HCT116 (cell line): ENCODE measurements at places on chromosomes 4 and X.

GRCh38 chr4:107757283-107757682, 37.2 kb upstream of the PAPSS1 start:
- DNase-seq, result no peak

DNA sequence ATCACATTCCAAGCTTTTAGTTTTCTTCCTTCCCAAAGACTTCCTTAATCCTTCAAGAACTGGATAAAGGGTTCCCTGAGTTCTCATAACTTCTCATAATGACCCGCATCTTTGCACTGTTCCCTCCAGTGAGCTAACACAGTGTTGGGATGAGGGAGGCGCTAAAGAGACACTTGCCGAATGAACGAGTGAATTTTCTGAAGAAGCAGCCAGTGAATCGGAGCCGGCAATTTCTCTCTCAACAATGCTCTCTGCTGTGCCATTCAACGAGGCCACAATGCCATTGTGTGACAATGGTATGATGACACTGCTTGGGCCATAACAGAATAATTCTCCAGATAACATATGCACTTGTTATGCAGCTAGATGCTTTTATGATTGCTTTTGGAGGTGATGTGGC, 51.4 kb upstream of the ZFP42 start:
- no peak for DNase-seq

- no peak for DNase-seq
Observed at GRCh38 chrX:19760345-19760744, 127.1 kb downstream of the SH3KBP1 start.

DNA sequence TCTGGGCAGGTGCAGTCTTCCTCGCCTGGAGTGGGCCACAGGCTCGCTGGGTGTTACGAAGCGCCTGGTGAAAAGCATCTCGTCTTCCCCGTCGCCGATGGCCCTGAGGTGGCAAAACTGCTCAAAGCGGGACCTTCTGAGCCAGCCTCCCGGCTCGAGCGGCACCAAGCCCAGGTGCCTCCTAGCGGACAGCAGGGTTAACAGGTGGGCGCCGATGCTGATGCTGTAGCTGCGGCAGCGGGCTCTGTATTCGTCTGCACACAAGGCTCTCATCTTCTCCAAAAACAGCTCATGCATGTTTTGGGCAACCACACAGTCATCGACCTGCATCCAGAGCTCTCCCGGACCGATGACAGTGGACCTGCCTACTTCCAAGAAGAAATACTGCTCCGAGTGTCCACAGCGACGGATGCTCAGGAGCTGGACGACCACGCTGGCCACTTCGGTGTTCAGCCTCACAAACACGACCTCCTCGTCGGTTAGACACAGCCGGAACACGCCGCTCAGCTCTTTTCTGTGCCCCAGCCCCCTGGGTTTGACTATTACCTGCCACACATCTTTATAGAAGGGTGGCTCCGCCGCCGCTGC, 1.2 kb downstream of the IRS4 start:
- no peak for DNase-seq

DNA sequence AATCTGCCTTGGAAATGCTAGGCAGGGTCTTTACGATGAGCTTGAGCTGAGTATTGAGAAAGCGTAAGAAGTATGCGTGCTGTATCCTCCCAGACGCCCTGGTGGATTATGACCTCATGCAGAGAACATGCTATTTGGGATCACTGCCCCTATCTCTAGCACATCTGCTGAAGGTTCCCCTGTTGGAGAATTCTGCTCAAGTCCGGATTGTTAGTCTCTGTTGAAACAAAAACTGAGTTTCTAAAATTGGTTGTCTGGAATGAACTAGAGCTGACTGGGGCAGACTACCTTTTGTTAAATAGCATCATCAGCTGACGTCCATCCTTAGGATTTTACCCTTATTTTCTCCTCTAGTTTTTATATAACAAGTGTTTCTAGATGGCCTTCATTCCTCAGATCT, 7.5 kb downstream of the FHDC1 start:
- no peak for DNase-seq

- no peak for DNase-seq
Observed at GRCh38 chr4:151561551-151562256, 152.7 kb downstream of the FHIP1A start.

DNA sequence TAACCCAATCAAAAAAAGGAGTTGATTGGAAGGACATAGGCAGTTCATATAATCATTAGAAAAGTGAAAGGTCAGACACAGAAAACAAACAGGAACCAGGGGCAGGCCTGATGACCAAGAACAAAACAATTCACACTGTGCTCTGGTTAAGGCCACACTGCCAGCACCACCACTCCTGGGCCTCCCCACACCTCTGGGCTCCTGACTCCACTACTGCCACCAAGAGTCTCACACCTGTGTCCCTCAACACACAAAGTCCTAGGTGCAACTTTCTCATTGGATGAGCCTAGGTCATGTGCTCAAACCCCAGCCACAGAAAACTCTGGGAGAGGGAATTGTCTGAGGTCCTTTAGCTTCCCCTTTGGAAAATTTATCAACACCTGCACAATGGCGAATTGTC, 11.1 kb upstream of the FAM9C start:
- no peak for DNase-seq

- DNase-seq, result no peak
Observed at GRCh38 chr4:113564493-113564892, 197.0 kb downstream of the CAMK2D start.

DNA sequence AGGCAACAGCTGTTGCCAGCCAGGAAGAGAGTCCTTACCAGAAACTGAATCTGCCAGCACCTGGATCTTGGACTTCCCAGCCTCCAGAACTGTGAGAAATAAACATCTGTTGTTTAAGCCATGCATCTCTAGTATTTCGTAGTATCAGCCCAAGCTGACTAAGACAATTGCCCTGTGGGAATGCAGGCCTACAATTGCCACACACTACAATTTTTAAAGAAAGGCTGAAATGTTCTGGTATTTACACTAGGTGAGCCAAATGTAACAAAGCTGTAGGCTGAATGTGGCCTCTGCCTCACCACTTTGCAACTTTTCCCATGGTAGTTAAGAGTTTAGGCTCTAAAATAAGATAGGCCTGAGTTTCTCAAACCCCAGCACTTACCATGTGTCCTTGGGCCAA, 59.1 kb downstream of the SPATA18 start:
- DNase-seq, result no peak

- DNase-seq, result no peak
Observed at GRCh38 chr4:71470524-71470923, 131.7 kb downstream of the SLC4A4 start.

- no peak for DNase-seq
Observed at GRCh38 chr4:186307497-186307896, 41.5 kb downstream of the F11 start.

DNA sequence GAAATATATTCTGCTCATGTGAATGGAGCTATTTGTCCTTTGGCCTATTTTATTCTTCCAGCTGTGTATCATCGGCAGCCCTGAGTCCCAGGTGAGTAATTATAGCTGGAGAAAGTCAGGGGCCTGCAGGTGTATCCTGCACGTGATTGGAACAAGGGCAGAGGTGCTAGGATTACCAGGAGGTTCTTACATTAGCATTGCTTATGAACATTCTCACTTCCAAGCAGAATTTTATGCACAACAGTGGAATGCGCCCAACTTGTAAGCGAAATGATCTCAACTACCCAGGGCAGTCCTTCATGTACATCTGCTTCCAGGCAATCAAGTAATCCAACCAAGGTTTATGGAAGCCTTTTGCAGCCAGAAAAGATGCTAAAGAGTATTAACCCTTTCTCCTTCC, 68.9 kb upstream of the NRK start:
- no peak for DNase-seq

DNA sequence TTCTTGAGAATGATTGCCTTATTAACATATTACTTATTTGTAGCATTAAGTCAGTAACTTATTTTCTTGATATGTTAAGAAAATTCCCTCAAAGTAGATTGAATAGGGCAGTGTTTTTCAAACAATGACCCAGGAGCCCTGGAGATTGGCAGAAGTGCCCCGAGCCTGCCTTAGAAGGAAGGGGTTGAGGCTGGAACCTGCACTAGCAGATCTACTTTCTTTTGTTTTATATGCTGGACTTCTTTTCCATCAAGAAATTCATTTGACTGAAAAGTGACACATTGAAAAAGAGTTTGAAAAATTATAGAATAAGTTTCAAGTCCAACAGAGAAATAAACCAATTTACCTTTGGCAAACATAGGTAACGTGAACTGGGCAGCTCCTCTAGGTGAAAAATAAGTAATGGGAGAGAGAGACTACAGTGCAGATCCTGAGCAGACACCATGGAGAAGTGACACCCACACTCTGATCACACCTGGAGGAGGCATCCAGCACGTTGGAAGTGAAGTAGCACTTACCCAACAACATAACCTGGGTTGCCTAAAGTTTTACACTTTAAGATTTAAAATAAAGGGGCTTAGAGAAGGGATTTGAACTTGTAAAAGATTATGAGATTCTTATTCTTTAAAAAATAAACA, 18.6 kb downstream of the ARSJ start:
- DNase-seq, result no peak

DNA sequence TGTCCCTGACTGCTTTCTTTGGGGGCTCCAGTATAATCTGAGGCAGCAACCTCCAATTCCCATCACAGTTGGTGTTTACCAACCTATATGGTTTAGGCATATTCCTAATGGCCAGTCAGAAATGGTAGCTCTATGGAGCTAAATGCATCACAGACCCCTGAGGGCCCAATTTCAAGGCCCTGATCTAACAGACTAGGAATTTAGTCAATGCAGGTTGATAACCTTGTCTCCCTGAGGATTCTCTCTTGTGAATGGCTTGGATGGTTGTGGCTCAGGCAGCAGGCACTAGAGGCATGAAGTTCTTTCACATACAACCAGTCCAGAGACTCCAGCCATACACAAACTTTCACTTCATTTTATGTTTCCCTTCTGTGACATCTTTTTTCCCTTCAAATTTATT, 59.4 kb downstream of the TMPRSS11F start:
- no peak for DNase-seq

- no peak for DNase-seq
Observed at GRCh38 chr4:121692261-121692660, 4.5 kb downstream of the ANXA5 start.

GRCh38 chr4:107689912-107690587, 30.0 kb downstream of the PAPSS1 start:
- peak; percentile 60 for DNase-seq

DNA sequence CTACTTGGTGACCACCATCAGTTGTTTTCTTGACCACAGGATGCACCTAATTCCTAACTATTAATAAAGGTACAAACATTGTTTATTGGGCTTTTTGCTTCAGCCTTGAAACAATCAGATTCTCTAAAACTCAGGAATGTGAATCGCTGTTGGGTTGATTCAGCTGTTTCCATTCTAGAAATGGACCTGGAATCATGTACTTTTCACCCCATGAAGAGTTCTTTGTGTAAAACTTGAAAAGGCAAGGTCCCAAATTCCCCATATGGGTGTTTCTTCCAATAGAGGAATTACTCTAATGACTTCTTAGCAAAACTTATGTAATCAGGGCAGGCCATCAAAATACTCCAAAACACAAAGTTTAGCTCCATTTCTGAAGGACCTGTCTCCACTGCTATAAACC, 7.4 kb downstream of the AFAP1 start:
- DNase-seq, result no peak

DNA sequence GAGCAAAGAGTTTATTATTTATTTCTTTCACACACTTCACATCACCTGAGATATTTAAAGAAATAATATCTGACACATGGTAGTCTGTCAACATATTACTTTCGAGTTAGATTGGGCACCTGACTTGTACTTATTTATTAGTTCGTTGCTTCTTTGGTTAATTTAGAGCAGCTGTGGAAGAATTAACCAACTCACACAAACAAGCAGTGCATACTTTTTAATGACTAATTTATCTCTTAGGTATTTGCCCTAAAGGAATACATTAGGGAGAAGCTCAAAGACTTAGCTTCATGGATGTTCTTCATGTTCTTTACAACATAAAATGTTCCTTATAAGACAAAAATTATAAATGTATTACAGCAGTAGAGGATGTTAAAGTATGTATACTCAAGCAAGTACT, 242.9 kb downstream of the ARHGAP24 start:
- DNase-seq, result no peak

DNA sequence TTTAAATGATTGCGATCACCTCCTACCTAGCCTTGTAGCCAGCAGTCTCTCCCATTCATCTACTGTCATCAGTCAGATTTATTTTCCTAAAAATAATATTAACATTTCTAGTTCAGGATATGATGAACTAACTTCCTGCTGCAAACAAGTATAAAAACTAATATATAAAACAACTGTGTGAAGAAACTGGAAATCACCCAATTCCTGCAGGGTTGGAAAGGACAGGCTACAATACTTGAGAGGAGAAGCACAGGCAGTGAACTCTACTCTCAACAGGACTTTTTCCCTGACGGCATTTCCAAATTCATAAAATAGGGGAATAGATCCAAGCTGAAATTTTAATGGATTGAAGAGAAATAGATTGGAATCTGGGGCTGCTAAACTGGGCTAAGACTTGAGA, 14.2 kb upstream of the BBS12 start:
- DNase-seq, result no peak

- DNase-seq, result no peak
Observed at GRCh38 chrX:153665726-153666306, 7.8 kb downstream of the PNCK start.

DNA sequence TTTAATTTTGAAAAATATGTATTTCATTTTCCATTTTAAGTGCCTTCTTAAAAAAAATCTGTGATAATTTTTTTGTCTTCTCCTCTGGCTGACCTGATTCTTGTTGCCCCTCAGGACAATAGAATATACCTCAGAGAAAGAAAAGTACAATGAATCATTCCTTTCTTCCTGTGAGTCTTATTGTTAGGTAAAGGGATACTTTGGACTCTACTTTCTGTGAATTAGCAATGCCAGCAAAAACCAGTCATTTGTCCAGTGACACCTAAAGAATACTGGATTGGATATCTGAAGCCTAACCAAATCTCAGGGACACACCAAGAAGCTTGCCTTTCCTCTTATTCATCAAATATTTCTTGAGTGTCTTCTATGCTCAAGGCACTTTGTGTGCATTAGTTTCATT, 102.1 kb downstream of the AREG start:
- DNase-seq, result no peak

DNA sequence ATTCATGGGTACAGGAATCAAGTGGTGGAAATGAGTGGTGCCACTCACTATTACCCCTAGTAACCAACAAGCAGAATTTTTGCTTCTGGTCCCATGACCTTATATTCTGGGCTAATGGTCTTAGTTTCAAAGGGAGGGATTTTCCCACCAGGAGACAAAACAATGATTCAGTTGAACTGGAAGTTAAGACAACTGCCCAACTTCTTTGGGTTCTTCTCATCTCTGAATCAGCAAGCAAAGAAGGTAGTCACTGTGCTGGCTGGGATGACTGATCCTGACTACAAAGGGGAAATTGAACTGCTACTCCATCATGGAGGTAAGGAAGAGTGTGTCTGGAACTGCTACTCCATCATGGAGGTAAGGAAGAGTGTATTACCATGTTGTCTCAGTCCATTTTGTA, 87.2 kb downstream of the IL13RA2 start:
- DNase-seq, result no peak

DNA sequence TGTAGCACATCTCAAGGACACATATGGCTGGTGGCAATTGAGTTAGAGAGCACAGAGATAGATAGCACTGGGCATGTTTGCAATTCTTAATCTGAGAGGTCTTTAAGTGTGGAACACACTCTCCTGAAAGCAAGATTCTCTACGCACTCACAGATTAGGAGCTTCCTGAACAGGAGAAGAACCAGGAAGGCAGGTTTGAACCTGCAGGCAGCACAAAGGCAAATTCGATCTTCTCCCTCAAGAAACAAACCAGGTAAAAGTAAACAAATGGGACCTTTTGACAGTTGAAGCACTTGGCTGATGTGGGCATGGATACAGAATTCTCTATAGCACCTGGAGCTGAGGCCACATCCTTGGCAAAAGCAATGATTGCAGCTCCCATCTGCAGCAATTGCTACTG, 24.3 kb downstream of the HS3ST1 start:
- no peak for DNase-seq

GRCh38 chr4:24557026-24558025, 27.0 kb downstream of the DHX15 start:
- peak; percentile 6 for DNase-seq
